ENCODE measurements at places on chromosomes 6 and 20.

- no peak overlapping the region for H3K4me3 ChIP-seq
- H3K27me3 ChIP-seq: no peaks in the 10 kb centered on the region
- ATAC-seq: no peak
- no peak overlapping the region for H3K27ac ChIP-seq
- H3K4me1 ChIP-seq: no peaks in the 10 kb centered on the region
Observed at GRCh38 chr6:135852746-135853145, 1.2 kb downstream of the PDE7B start.

DNA sequence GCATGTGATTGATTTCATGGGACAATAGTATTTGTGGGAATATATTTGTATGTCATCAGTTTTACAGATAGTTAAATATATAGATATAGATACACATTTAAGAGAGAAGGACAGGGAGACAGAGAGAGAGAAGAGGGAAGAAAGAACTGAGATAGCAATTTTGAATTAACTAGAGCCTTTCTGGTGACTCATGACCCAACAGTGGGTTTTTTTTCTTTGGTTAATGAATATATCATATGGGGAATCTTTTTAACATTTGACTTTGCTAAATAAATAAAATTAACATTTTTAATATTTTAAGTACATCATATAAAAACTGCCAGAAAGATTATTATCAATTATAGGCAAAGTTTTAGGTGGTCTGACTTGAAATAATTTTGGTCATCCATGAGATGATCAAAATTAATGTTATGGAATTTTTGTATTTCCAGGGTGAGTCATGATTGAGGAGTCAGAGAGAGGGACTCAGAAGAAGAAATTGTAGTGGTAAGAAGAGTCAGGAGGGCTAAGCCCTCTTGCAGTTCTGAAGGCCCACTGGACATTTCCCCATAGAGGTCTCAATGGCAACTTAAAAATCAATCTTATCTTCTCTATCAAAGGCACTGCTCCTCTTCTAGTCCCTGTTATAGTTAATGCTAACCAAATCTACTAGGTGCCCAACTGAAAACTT, 508.1 kb upstream of the MAP3K7 start:
- H3K4me3 ChIP-seq: no peak overlapping the region
- no peak overlapping the region for H3K27ac ChIP-seq
- H3K4me1 ChIP-seq: no peaks in the 10 kb centered on the region
- no peak for ATAC-seq
- peaks cover 4% of the 10 kb centered on the region for H3K27me3 ChIP-seq

GRCh38 chr6:125549202-125549884, 200.1 kb upstream of the HEY2 start:
- H3K27ac ChIP-seq: no peak overlapping the region
- no peaks in the 10 kb centered on the region for H3K36me3 ChIP-seq
- peaks cover 11% of the 10 kb centered on the region for H3K27me3 ChIP-seq
- H3K4me1 ChIP-seq: no peaks in the 10 kb centered on the region
- H3K4me3 ChIP-seq: no peak overlapping the region

DNA sequence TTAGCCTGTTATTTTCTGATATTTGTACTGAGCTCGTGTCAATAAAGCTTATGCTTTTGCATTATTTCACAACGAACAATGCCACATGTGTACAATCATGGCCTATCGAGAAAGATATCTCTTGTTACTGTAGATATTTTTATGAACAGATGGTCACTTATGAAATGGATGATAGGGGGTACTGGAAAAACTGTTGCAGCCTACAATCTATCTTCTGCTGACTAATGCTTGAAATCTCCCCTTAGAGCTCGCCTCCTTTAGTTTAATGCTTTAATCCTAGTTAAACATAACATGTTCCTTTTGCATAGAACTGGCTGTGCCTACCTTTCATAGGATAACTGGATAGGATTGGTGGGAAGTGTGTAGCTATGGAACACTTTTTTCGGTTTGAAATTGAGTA, 296.2 kb downstream of the FARS2 start:
- H3K4me1 ChIP-seq: peaks cover 5% of the 10 kb centered on the region
- H3K36me3 ChIP-seq: no peaks in the 10 kb centered on the region
- no peaks in the 10 kb centered on the region for H3K27me3 ChIP-seq
- no peak overlapping the region for H3K27ac ChIP-seq
- no peak for ATAC-seq
- no peak overlapping the region for H3K4me3 ChIP-seq

- no peak for ATAC-seq
- H3K27me3 ChIP-seq: no peaks in the 10 kb centered on the region
- no peak overlapping the region for H3K27ac ChIP-seq
- H3K4me1 ChIP-seq: peaks cover 25% of the 10 kb centered on the region
Observed at GRCh38 chr6:16635291-16635809, 125.9 kb downstream of the ATXN1 start.

GRCh38 chr6:132322398-132322797, 78.9 kb downstream of the MOXD1 start:
- no peak overlapping the region for H3K27ac ChIP-seq
- H3K4me1 ChIP-seq: no peaks in the 10 kb centered on the region
- no peaks in the 10 kb centered on the region for H3K36me3 ChIP-seq
- peak; percentile 34 for ATAC-seq
- H3K27me3 ChIP-seq: peaks cover 24% of the 10 kb centered on the region

DNA sequence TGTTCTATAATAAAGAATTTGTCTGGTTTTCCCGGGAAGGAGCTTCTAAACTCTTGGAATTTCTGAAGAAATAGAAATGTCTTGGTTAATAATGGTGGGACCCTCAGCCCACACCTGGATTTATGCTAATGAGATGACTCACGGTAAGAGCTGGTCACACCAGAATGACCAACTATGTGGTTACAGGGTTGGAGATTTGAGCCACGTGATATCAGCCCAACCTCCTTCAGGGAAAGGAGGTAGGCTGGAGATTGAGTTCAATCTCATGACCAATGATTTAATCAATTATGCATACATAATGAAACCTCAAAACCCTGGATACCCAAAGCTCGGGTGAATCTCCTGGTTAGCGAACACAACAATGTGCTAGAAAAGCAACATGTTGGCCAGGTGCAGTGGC, 22.1 kb upstream of the CDKN1A start:
- H3K4me1 ChIP-seq: no peaks in the 10 kb centered on the region
- no peak overlapping the region for H3K4me3 ChIP-seq
- H3K27ac ChIP-seq: no peak overlapping the region
- peaks cover 21% of the 10 kb centered on the region for H3K27me3 ChIP-seq

DNA sequence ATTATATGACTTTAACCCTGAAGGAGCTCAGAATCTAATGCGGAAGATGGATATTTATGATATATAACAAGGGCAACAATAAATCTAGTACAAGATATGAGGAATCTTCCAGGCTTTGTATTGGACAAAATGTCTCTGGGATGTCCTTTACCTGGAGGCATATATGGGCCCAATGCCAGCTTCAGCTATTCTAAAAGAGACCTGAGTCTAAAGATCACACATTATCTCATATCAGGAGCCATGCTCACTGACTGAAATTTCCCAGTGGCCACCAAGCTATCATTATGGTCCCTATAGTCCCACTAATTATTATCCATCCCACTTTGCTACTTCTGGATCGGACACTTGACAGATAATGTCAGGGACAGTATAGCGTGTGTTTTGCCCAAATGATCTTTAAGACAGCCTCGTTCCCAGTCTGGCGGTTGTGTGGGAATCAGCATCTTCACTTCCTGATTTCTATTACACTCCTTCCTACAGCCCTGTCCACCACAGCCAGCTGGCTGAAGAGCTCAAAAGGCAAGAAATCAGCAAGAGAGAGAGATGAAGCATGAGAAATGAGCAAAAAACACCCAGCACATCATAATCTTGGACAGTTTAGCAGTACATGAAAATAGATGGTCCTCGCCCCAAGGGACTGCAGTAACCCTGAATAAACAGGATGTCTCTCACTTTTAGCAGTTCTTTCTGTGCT, 34.9 kb downstream of the KLHL31 start:
- no peak overlapping the region for H3K4me3 ChIP-seq
- no peaks in the 10 kb centered on the region for H3K4me1 ChIP-seq
- H3K27me3 ChIP-seq: peaks cover 8% of the 10 kb centered on the region
- H3K27ac ChIP-seq: no peak overlapping the region
- no peaks in the 10 kb centered on the region for H3K36me3 ChIP-seq

DNA sequence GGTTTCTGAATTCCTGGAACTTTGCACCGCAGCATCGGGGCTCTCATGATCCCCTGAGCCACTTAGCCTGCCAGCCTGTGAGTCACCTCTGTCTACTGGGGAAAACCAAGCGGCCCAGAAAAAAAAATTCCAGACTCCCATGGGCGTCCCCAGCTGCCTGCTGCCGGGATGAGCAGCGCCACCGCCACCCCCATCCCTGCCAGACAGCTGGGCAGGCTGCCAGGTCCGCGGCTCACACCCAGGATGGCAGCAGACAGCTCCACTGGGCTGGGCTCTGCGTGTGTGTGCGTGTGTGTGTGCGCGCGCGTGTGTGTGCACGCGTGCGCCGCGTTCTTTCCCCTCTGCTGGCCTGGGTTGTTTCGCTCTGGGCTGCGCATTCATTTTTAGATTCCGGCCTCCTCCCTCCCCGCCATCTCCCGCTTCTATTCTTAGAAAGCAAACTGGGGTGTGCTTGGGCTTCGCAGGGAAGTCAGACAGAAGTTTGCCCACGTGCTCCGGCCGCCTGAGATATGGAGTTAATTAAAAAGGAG, 38.9 kb upstream of the PMEPA1 start:
- peaks cover 12% of the 10 kb centered on the region for H3K4me1 ChIP-seq
- H3K36me3 ChIP-seq: no peaks in the 10 kb centered on the region
- peak overlapping the region; percentile 64 for H3K4me3 ChIP-seq
- peak overlapping the region; percentile 41 for H3K27ac ChIP-seq
- H3K27me3 ChIP-seq: peaks cover 29% of the 10 kb centered on the region

- H3K4me1 ChIP-seq: peaks cover 34% of the 10 kb centered on the region
- peaks cover 80% of the 10 kb centered on the region for H3K36me3 ChIP-seq
- peak overlapping the region; percentile 75 for H3K4me3 ChIP-seq
- peak overlapping the region; percentile 98 for H3K27ac ChIP-seq
Observed at GRCh38 chr20:49165611-49166010, 22.5 kb downstream of the STAU1 start.
